Fibroblast of lung (primary cell): ENCODE measurements at places on chromosomes 2 and 18.

GRCh38 chr2:228545041-228545747, 363.7 kb upstream of the SPHKAP start:
- DNase-seq, result no peak

DNA sequence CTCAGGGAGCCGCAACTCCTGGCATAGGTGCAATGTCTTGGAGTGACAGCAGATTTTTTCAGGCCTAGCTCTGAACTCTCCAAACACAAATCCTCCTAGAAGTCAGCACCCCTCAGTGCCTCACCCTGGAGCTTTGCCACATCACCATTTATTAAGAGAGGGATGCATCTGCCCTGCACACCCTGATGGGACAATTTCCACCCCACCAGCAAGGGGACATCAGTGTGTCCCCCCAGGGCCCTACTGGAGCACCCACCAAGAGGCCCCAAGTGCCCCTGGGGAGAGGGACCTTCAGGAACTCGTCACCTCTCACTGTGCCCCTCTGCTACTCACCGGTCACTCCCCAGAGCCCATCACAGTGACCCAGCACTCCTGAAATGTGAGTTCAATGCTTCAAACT, 144.7 kb downstream of the NDUFA10 start:
- no peak for DNase-seq

DNA sequence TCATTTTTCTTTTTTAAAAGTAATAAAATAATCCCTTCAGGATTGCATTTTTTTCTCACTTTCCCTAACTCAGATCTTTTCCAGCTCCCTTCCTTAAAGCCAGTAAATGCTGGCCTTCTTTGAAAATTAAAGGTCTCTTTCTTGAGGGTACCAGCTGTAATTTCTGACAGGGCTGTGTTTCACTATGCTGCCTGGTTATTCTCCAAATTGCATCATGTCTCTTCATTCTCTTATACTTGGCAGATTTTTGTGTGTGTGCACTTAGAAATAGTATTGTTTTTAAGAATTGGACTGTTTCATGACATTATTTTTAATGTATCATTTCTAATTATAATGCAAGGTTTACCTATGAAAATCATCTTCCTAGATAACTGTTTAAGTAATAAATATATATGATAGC, 72.0 kb upstream of the EPB41L5 start:
- peak; percentile 30 for DNase-seq

GRCh38 chr2:20597860-20598183, 53.1 kb downstream of the HS1BP3 start:
- DNase-seq, result no peak

DNA sequence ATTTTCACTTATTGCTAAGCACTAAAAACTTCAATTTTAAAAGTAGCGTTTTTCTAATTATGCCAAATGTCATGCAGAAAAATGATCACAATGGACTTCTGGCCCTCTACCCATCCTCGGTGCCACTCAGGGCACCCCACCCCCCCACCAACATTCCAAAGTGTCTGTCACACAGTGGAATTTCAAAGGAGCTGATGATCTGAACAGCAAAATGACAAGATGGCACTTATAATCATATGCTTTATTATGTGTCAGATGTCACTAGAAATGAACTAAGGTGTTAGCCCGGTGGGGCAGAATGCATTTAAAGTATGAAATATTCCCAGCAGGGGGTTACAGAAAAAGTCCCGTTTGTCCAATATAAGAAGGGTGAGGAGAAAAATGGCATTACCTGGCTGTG, 360.7 kb upstream of the RAB12 start:
- no peak for DNase-seq

DNA sequence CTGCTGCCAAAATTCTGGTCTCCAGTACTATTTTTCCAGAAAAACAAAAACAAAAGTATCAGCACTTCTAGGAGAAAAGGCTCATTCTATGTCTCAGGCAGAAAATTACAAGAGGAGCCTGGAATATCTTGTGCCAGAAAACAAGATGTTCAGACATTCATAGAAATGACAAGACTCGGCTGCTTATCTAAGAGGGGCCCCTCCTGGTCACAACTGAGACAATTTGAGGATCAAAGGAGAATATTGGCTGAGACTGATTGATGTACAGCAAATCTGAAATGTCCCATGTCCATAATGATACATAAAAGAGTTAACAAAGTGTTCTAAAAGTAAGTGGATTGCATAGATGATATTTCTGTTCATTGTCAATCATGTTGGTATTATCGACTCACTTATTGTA, 2.4 kb upstream of the RPS7 start:
- no peak for DNase-seq

DNA sequence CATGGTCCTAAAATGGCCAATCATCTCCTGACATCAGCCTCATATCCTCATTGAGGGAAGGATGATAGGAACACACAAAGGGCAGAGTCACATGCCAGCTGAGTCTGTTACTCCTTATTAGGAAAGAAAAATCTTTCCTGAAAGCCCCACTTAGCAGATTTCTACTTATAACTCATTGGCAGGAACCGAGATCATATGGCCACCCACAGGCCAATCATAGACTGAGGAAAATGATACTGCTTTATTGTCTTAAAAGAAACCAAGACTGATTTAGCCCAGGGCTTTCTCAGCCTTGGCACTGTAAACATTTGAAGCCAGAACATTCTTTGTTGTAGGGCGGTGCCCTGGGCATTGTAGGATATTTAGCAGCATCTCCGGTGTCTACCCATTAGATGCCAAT, 18.7 kb downstream of the GKN2 start:
- no peak for DNase-seq

DNA sequence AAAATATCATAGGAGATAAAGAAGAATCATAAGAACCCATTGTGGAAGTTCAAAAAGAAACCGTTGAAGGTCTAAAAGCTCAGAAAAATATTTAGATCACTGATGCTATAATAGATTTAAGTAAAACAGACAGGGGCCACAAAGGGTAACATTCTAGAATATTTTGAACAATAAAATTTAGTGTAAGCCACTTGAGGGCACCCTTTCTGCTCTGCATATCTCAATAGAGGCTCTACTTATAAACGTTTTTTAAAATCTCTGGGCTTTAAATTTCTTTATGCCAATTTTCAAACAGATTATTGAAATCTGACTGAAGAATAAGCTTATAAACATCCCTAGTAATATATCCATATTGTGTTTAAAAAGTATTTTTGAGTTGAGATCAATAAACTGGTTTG, 57.6 kb upstream of the IL1RL1 start:
- no peak for DNase-seq

DNA sequence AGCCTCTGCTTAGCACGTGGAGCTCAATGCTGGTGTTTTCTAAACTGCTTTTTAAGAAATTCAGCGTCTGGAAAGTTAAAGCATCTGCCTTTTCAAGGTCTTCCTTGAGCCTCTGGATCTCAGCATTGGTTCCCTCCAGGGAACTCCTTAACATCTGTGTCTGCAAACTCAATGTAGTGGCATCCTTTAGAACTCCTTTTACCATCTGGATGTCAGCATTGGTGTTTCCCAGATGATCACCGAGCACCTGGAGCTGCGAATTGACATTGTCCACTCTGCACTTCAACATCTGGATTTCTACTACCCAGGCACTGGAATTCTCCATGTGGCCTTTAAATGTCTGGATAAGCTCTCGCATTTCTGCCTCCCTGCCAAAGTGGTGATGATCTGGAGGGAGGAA, 3.7 kb downstream of the CLEC4F start:
- DNase-seq, result no peak

- no peak for DNase-seq
Measured at GRCh38 chr18:11258039-11258610, 108.8 kb upstream of the PIEZO2 start.

- no peak for DNase-seq
Measured at GRCh38 chr2:127128445-127128904, 21.5 kb upstream of the BIN1 start.

DNA sequence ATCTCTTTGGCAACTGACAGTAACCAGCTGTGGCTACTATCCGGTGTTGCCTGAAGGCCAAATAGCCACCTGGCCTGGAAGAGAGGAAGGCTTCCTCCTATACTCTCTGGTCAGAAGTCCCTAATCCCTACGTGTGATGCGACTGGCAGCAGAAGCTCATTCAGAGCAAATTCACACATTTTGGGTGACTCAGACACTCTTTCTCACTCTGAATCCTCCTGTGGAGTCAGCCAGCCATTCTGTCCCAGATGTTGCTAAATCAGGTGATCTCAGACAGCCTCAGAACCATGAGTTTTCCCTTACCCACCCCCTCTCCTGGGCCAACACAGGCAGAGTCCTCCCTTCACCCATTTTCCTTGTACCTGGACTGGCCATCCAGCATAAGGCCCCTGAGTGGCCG, 34.7 kb downstream of the CFAP53 start:
- DNase-seq, result no peak

DNA sequence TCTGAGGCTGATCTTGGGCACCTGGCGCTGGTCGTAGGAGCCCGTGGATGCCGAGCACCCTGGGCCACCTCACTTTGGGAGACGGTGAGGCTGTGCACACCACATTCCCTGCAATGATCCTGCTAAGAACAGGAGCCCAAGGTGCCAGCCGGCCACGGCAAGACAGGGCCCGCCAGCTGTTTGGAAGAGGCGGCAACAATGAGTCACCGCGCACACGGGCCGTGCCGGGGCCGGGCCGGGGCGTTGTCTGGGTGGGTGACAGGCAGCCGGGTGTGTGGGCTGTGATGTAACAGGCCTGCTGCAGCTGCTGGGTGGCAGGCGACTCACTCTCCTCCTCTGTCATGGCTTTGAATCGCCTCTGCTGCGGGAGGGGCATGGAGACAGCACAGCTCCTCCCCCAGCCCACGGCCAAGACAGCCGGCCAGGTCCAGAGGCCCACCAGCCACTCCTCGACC, 49.7 kb upstream of the ODC1 start:
- peak; percentile 86 for DNase-seq

GRCh38 chr2:227082286-227082685, 81.7 kb downstream of the COL4A4 start:
- DNase-seq, result no peak

DNA sequence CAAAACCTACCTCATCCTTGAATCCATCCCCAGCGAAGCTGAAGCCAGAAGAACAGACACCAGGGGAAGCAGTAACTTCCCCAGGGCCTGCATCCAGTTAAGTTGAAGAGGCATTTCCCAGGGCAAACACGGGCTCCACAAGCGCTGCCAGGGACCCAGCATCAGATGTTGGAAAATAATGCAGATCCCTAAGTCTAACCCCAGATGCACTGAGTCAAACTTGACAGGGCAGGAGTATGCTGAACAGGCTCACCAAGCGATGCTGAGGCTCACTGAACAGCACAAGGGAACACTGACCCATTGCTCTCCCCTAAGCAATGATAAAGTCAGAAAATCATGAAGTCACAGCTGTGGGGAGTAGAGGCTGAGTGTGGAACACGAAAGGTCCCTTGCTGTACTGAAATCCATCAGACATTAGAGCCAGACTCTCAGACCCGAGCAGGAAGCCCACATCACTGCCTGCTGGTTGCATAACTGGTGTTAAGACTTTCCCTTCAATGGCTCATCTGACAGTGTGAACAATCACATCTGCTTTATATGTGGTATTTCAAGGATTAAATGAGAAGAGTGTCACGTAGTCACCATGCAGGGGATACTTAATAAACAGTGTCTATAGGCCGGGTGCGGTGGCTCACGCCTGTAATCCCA, 36.2 kb downstream of the TNS1 start:
- no peak for DNase-seq

- peak; percentile 72 for DNase-seq
Measured at GRCh38 chr2:215613280-215613679, 177.4 kb upstream of the FN1 start.

- DNase-seq, result peak; percentile 80
Measured at GRCh38 chr2:159072795-159073194, 104.4 kb downstream of the TANC1 start.

GRCh38 chr2:75044291-75044690, 85.8 kb downstream of the POLE4 start:
- DNase-seq, result no peak

GRCh38 chr2:162030363-162031190, 43.4 kb downstream of the DPP4 start:
- DNase-seq, result no peak

GRCh38 chr18:46386788-46387187, 270.2 kb downstream of the LOXHD1 start:
- DNase-seq, result peak; percentile 24

GRCh38 chr18:58491113-58491696, 137.7 kb downstream of the ALPK2 start:
- no peak for DNase-seq

DNA sequence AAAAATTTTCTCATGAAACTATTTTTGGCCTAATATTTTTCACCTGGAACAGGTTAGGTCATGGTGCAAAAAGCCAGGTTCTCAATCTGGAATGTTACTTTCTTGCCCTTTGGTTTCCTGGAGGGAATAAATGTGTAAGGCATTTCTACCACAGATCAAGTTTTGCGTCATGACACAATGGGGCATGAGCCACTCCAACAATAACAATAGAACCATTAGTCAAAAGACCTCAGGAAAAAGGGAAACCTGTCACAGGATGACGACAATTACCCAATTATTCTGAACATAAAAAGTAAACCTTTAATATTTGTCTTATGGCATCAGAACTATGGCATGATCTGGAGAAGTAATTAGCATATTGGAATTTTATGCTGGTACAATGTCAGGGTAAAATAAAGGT, 88.2 kb upstream of the HNRNPA3 start:
- no peak for DNase-seq

DNA sequence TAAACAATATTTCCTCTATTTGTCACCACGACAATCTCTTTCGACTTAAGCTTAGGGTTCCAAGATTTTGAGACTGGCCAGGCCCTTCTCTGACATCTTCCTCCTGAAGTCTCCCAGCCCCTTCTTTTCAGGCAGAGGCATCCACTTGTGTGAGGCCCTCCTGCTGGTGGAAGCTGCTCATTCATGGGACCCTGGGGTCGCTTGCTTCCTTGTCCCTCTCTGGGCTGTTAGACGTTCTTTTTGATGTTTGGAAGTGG, 188.2 kb upstream of the APCDD1 start:
- DNase-seq, result no peak

- no peak for DNase-seq
Measured at GRCh38 chr2:172072303-172072702, 13.0 kb upstream of the DLX1 start.

GRCh38 chr2:121746071-121746578, 9.3 kb upstream of the TSN start:
- no peak for DNase-seq

DNA sequence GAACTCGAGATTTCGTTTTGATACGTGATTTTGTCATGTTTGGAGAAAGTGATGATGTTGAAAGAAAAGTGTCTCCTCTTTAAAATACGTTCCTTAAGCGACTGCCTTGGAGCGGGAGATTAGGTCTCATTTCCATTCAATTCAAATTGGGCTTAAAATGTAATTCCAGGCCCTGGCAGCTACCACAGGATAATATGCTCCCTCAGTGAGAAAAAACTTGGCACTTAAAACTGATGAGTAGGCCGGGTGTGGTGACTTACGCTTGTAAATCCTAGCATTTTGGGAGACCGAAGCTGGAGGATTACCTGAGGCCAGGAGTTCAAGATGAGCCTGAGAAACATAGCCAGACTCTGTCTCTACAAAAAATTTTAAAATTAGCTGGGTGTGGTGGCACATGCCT, 146.3 kb upstream of the L3MBTL4 start:
- no peak for DNase-seq

DNA sequence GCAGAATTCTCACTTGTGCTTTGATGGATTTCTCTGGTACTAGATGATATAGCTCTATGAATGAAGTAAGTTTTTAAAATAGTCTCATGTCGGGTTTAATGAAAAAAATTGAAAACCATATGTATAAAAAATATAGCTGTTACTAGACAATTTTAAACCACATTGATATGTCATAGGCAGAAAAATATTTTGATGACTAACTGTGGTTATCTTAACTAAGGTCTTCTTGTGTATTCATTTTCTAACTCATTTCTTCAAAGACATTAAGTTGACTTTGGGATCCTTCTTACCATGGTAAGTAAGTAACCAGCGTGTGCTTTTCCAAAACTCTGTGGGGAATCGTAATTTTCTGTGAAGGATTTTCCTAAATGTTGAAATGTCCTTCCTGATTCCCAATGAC, 160.9 kb upstream of the COL3A1 start:
- DNase-seq, result peak; percentile 58
